ENCODE measurements at places on chromosomes 7 and 10.

GRCh38 chr7:1252540-1253090 lies 19.9 kb downstream of the UNCX start:
- no peak for DNase-seq

DNA sequence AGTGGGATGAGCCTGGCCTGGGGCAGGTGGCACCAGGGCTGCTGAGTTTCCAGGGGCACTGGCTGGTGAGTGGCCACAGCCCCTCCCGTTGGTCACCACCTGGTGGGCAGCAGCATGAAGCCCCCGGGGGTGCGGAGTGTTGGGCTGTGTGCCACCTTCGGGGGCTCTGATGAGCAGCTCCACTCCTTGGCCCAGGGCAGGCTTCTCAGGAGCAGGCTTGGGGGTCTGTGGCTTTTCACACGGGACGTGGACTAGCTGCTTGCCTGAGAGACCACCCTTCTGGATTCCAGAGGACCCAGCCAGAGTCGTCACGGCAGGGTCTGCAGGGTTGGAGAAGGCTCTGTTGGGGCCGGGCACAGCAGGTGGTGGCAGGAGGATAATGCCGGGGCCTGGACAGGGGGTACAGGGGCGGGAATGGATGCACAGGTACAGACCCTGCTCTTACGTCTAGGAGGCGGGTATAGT lies 193.1 kb downstream of the ADARB2 start:
- DNase-seq: no peak

- DNase-seq: no peak
Observed at GRCh38 chr7:17274551-17275245, 23.8 kb upstream of the AHR start.

DNA sequence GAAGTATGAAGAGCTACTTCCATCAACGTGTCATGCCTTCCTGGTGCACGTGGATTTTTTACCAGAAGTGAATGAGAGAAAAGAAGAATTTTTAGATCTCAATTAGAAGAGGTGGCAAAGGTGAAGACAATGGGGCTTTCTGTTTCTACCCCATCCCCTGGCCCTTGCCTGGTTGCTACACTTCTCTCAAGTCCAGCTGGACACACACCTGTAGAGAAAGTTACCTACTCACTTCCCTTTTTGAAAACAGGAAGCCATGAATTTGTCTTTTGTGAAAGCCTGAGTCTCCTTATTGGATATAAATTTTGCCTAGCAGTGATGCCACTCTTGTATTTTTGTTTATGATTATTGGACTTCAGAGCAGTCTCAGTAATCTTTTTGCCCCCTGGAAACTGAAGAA lies 142.9 kb upstream of the AKR1E2 start:
- no peak for DNase-seq

- no peak for DNase-seq
Observed at GRCh38 chr10:78013564-78013963, 15.8 kb downstream of the POLR3A start.

- DNase-seq: no peak
Observed at GRCh38 chr10:110717781-110718589, 73.8 kb downstream of the RBM20 start.

- no peak for DNase-seq
Observed at GRCh38 chr10:66642217-66642616, 283.6 kb upstream of the LRRTM3 start.

GRCh38 chr7:41940760-41941343 lies 238.0 kb upstream of the INHBA start:
- DNase-seq: peak; percentile 35

DNA sequence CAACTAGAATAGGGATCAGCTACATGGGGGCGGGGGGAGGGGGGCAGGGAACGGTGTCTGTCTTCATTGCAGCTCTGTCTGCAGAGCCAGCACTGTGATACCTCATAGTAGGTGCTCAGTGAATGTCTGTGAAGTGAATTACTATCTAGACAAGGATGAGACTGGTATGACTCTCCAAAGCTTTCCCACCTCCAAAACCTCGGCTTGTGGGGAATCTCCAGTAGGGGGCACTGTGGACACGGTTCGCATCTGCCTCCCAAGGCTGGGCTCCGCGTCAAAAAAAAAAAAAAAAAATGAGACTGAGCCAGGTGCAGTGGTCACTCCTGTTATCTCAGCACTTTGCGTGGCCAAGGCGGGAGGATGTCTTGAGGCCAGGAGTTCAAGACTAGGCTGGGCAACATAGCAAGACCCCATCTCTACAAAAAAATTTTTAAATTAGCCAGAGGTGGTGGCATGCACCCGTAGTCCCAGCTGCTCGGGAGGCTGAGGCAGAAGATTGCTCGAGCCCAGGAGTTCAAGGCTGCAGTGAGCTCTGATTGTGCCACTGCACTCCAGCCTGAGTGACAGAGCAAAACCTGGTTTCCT lies 9.6 kb downstream of the TRIM56 start:
- no peak for DNase-seq

DNA sequence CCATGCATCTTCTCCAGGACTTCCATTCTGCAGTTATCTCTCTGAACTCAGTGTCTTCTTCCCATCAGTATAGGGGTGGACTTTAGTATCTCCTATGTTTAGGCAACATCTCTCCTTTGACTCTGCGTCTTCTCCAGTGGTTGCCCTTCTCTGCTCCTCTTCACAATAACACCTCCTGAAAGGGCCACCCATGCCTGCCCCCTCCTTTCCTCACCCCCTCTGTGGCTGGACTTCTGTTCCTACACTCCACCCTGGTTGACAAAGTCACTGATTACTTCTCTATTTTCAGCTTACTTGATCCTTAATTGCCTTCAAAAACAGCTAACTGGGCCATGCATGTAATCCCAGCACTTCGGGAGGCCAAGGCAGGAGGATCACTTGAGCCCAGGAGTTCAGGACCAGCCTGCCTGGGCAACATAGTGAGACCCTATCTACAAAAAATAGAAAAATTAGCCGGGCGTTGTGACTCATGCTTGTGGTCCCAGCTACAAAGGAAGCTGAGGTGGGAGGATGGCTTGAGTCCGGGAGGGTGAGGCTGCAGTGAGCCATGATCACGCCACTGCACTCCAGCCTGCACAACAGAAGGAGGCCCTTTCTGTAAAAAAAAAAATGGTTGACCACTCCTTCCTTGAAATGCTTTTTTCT lies 13.7 kb downstream of the SRGN start:
- no peak for DNase-seq

DNA sequence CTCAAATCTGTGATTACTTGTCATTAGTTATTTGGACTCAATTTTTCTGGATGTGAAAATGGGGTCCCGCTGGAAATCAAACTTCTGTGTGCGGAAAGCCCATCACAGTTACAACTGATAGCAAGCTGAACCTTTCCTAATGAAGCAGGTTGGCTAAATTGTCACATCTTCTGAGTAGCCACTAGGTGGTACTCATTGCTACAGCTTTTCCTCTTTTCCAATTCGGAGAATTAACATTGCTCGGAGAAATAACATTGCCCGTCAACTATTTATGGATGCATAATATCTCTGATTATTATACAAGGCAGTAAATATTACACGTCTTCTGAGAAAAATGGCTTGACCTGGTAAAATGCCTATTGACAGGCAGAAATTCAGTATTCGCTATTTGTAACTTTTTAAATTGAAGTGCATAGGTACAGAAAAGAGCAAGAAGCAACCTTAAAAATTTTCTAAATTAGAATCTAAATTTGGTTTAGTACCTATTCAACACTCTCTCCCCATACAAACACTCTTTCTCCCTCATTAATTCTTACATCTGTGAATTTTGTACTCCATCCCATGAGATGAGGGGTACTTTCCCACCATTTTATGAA lies 17.3 kb upstream of the BLOC1S2 start:
- DNase-seq: no peak

DNA sequence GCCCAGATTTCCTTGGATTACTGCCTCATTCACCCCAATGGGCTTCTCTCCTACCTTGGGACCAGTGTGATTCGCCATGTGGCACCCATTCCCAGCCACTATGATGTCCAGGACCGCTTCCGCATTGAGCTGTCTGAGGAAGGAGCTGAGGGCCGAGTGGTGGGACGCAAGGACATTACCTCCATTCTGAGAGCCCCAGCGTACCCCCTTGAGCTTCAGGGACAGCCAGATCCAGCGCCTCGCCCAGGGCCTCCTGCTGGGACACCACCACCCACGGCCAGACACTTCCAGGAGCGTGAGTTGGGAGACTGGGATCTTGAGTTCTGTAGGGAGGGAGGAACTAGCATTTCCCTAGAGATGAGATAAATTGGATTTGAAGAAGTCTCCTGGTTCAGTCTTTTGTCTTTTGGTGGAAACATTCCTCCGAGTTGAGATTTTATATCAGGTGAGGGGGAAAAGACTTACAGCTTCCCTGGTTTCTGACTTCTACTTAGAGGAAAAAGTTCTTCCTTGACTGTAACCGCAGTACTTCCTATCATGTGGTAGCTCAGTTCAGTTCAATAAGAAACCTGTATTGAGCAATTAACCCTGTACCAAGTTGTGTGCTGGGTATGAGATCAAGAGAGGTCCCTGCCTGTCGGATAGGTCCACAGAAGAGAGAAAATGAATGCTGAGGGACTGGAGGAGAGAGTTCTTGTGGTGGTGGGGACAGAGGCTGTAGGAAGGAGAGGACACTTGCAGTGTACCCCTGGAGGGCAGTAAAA lies 1.3 kb downstream of the MOSPD3 start:
- no peak for DNase-seq

DNA sequence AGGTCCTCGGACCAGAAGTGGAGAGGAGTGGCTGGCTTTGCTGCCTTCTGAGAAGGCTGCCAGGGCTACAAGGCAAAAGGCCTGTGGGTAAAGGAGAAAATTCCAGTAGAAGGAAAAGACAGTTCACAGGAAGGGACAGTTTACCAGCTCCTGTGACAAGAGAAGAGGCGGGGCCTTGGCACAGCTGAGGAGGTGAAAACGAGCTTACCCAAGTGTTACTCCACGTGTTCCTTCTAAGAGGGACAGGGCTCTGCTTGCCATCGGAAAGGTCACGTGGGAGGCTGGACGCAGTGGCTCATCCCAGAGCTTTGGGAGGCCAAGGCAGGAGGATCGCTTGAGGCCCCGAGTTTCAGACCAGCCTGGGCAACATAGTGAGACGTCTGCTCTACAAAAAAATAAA lies 129.4 kb upstream of the ZNF746 start:
- peak; percentile 75 for DNase-seq

DNA sequence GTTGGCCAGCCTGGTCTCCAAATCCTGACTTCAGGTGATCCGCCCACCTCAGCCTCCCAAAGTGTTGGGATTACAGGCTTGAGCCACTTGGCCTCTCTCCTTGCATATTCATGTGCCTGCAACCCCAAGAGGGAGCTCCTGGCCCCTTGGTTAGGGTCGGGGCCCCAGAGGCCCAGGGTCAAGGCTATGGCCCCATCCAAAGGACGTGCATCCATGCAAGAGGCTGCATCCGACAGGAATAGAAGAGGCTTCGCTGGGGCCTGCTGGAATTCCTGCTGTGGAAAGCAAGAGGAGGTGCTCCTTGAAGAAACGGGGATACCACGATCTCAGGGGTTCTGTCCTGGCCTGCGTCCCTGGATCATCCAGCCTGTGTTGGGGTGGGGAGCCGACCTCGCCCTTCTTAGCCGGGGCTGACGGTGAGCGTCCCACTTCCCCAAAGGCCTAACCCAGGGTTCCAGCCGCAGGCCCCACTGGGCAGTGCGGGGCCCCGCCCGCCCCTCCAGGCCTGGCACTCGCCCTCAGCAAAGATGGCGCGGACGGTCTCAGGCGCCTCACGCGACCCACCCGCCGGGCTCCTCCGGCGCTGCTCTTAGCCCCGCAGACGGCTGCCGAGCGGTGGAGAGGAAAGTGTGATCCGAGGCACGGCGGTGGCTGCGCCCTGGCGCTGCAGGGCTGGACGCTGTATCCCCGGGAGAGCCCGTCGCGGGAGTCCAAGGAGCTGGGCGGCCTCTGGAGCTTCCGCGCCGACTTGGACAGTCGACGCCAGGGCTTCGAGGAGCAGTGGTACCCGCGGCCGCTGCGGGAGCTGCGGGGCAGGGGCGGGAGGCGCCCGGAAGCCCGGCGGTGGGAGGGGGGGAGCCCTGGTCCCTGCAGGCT lies 54.7 kb downstream of the ZNF727 start:
- DNase-seq: no peak

DNA sequence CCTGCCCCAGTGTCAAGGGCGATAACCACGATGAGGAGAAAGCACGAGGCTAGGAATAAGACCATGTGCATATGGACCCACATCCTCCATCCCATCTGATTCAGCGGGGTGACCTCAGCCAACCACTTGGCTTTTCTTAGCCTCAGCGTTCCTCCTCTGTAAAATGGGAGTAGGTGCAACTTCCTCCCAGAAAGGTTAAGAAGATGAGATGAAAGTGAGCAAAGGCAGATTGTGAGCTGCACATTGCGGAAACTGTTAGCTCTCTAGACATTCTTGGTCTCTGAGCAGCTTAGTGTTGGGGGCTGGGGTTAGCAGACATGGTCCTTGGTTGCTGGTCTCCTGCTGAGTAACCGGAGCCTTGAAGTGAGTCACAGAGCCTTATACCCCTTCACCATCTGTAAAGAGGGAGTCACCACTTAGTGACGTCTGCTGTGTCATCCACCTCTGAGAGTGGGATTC lies 497.3 kb upstream of the GALNT17 start:
- DNase-seq: no peak

- DNase-seq: peak; percentile 96
Observed at GRCh38 chr7:23759671-23760391, 49.8 kb downstream of the STK31 start.

GRCh38 chr7:2637505-2638223 lies 5.9 kb downstream of the TTYH3 start:
- no peak for DNase-seq

DNA sequence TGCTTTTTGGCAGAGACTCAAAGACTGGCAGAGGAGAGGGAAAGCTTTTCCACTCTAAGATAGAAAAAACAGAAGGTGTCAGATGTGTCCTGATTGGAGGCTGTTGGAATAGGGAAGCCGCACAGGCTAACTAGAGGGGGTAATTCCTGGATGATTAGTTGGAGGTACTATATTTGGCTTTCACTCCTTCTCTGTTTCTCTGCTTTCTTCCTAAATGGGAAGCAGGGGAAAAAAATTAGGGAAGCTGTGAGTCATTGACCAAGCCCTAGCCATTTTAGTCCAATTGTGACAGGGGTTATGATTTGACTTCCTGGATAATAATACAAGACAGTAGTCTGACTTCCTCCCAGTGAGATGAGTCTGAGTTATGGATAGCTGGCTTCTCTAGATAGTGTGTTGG lies 475.2 kb upstream of the CELF2 start:
- no peak for DNase-seq
